ENCODE measurements at places on chromosomes 13 and 19.

DNA sequence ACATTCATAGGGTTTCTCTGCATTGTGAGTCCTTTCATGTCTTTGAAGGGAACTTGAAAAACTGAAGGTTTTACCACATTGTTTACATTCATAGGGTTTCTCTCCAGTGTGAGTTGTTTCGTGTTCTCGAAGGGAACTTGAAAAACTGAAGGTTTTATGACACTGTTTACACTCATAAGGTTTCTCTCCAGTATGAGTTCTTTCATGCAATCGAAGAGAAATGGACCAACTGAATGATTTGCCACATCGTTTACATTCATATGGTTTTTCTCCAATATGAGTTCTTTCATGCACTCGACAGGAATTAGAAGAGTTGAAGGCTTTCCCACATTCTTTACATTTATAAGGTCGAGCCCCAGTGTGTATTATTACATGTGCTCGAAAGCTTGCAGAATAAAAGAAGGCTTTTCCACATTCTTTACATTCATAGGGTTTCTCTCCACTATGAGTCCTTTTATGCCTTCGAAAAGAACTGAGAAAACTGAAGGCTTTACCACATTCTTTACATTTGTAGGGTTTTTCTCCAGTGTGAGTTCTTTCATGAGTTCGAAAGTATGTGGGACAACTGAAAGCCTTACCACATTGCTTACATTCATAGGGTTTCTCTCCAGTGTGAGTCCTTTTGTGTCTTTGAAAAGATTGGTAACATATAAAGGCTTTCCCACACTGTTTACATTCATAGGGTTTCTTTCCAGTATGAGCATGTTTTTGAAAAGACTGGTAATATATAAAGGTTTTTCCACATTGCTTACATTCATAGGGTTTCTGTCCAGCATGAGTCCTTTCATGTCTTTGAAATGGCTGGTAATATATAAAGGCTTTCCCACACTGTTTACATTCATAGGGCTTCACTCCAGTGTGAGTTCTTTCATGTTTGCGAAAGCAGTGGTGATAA is 20.7 kb downstream of the ZNF14 start:
- DNase-seq: no peak

DNA sequence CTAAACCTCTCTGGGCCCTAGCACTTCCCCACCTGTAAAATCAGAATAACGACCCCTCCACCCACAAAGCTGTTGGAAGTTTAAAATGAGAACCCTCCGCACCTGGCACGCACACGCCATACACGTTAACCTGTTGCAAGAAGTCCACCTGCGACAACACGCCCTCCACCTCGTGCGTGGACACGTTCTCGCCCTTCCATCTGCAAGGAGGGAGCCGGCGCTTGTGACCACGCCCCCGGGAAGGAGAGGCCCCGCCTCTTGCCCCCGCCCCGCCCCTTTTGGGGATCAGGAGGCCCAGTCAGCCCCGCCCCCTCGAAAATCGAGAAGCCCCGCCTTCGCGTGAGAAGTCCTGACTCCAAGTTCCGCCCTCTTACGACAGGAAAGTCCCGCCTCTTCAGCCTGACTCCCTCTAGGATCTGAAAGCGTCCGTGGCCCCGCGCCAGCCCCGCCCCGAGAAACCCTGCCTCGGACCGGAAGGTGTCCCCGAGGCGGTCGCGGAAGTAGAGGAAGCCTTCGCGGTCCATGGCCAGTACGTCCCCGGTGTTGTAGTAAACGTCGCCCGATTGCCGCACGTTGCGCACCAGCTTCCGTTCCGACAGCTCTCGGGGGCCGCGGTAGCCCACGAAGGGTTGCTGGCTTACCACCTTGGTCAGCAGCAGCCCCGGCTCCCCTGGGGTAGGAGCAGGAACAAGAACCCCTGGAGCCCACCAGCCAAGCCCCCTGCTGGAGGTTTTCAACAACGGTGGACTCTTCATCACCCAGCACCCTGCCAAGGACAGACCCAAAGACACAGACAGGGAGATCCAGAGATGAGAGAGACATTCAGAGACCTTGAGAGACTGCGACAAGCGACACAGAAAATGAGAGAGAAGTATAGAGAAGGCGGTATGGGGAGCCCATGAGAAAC is 12.5 kb downstream of the SLC27A5 start:
- peak; percentile 97 for DNase-seq

DNA sequence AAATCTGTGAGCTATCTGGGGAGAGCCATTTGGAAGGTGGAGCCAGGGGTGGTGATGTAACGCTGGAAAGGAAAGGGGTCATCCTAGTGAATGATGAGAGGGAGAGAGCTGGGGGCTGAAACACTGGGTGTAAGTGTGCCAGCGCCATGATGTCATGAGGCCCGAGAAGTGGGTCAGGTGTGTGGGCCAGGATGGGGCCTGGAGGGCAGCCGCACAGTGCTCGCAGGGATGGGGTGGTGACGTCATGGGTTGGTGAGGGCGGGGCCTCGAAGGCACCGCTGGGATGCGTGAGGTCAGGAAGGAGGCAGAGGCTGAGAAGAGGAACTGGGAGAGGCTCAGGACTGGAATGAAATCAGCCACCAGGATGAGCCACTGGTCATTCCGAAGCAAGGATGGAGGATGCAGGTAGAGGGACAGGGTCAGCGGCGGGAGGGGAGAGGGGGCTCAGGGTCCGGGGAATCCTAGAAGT is 4.4 kb downstream of the CCDC61 start:
- peak; percentile 30 for DNase-seq

DNA sequence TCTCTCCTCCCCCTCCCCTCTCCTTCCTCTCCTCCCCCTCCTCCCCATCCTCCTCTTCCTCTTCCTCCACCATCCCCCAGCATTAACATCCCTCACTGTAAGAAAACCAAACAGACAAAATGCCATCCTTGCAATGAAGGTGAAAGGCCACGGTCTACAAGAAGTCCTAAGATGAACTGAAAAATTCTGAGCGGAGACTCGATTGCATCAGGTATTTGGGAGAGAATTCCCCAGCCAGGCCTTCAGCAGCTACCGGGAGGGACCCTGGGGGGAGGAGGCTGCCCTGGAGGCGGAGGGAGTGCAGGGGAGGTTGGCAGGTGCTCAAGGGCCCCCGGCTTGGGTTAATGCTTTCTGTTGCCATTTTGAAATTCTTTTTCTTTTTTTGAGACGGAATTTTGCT is 10.1 kb upstream of the TIMM44 start:
- no peak for DNase-seq

- no peak for DNase-seq
Observed at GRCh38 chr13:114222461-114222968, 12.2 kb upstream of the CDC16 start.

GRCh38 chr13:44309794-44310757 is 63.5 kb upstream of the SERP2 start:
- no peak for DNase-seq

DNA sequence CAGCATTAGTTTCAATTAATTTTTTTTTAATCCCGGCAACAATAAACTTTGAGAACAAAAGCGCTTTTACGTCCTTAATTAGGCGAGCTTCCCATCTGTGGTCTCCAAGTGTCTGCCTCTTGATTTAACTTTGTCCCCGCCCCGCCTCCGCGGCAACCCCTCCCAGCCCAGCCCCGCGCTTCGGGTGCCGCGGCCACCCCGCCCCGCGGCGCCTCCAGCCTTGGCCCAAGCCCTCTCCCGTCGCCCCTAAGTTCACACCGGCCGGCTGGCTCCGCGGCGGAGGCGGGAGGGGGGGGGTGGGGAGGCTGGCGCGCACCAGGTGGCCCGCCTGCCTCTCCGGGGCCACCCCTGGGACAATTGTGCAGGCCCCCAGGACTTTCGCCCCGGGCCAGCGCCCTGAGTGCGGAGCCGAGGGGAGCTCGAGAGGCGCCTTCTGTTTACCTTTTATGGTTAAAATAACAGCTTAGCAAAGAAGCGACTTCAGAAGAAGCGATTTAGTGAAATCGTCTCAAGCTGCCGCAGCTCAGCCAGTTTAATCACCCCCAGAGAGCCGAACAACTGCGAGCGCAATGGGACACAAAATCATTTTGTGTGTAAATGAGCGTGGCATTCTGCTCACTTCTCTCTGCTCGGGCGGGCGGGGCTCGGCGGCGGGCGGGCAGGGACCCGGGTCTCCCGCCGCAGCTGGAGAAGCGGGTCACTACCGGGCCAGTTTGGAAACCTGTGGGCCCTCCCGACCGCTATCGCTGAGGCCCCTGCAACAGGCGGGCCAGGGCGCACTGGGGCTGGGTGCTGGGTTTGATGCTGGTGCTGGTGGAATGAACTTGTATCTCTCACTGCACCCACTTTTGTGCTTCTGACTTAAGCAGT is 1.4 kb downstream of the KCTD15 start:
- DNase-seq: no peak

DNA sequence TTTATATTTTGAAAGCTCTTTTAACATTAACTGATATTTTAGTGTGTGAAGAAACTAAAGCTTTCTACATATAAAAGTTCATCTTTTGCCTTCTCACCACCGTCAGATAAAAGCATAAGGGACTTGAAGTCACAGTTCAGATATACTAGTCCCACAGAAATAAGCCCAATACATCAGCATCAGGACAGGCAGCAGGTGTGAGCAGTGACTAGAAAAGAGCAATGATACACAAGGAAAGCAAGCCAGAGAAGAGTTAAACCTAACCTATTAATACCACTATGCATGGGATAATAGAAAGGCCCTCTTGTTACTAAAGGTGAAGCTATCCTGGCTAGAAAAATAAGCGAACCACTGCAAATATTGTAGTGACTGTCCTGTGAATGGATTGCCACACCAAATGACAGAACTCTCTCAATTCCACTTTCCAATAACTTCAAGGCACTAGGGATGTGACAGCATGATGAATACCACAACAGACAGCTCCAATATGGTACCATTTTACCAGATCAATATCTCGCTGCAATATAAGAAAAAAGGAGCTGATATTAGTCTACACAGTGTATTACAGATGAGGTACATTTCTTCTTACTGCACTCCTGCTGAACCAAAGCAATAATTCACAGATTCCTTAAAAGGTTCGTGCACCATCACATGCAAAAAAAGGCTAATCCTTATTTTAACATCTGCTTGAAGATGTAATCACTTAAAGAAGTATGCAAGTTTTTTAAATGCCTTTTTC is 114.1 kb downstream of the DACH1 start:
- no peak for DNase-seq

DNA sequence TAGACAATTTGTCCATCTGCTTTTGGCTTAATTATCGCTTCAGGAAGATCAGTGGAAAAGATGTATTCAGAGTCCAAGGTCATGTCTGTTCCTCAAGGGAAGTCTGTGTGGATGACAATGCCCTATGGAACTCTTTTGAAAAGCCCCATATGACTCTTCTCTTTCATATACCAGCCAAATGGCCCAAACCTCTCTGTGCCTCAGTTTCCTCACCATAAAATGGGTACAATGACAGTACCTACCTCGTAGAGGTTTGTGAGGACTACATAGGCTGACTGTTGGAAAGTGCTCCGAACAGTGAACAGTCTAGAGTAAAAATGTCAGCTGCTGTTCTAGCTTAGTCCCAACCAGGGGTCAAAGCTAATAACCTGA is 104.6 kb downstream of the COL4A2 start:
- DNase-seq: no peak

DNA sequence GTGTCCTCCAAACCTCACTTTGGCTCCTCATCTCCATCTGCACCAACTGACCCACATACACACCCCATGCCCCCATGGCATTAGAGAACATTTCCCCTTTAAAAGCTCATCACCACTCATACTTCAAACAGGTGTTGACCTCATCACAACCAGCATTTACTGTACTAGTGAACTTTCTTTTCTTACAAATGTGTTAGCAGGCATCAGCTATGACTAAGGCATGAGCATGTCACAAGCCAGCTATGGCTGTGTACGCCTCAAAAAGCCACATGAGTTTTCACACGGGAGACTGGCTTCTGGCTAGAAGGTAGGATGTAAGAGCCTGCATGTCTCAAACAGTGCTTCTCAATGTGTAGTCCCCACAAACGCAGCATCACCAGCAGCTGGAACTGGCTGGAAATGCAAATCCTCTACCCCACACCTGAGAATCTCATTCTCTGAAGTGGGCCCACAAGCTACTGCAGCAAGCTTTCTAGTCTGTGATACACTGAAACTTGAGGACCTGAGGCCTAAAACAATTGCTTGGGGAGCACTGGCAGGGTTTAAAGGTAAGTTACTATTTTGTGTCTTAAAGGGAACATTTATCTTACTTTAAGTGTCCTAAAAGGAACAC is 66.8 kb downstream of the TUBGCP3 start:
- DNase-seq: no peak

DNA sequence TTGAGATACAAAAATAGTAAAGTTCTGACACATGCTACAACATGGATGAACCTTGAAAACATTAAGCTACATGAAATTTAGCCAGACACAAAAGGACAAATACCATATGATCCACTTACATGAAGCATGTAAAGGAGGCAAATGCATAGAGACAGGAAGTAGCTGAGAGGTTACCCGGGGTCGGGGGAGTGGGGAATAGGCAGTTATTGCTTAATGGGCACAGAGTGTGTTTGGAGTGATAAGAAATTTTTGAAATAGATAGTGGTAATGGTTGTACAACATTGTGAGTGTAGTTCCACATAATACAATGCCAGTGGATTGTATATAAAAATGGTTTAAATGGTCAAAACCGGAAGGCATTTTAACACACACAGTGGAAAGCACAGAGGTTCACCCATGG is 4.3 kb downstream of the N4BP2L1 start:
- DNase-seq: no peak

DNA sequence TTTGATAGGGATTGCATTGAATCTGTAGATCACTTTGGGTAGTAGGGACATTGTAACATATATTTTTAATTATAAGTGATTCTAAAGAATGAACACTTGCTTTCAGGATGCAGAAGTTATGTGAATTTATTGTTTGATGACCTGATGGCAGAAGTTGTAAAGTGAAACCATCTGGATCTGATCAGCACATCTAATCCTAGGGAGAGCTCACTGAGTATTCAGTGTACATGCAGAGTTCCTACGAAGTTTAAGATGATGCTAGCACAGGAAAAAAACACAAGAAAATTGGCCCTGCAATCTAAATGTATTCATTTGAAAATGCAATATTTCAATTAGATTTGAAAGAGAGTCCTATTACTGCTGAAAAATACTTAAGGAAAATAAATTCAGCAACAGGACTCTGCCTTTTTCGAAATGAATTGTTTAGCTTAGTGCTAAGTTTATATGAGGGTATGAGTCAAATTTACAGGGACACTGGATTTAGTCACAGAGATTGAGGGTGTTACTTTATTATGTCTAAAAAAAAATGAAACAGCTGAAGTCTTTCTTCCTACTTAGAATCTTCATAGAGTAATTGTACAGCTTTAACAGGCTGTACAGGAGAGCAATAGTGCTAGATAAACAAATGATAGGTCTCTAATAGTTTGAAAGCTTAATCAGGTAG is 385.7 kb downstream of the DCT start:
- no peak for DNase-seq

Measured in anterior cingulate cortex (tissue), 58 donors.